ENCODE measurements at places on chromosomes 12 and 14.

DNA sequence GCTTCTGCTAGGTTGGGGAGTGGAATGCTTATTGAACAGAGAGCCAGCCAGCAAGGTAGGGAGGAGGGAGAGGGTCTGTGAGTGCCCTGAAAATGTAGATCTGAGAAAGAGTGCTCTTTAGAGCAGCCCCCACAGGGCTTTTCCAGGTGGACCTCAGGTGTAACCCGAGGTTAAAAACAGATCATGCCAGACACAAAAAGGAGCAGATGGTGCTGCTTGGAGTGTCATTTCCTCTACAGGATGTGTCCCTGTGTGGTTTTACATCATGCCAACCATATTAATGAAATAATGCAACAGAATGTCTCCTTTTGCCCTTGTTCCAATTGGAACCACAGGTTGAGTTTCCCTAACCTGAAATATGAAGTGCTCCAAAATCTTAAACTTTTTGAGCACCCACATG, 6.4 kb downstream of the SUSD6 start:
- no peak for DNase-seq

DNA sequence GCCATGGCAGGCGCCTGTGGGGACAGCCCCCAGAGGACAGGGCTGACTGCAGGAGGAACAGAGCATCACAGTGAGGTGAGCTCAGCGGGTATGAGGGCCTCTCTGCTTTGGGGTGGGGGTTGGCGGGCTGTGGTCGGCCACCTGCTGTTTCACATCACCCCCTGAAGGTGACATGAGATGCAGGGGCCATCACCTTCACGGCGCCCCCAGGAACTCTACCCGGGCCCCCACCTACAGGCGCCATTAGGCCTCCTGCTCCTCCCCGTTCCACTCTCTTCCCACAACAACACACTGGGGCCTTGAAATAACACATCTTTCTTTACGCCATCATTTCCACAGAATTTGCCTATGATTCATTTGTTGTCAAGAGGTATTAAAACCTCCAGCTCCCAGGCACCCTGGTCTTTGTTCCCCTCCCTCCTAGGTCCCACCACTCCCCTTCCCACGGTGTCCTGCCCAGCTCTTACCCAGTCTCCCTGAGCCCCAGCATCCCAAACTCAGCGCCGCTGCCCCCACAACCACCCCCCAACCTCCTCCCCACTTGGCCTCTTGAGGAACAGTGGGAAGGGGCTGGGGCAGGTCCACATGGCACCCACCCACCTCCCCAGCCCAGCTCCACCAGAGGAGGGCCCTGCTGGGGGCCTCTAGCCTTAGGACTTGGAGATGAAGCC, 12.7 kb upstream of the HDAC7 start:
- DNase-seq = peak; percentile 39

GRCh38 chr14:67426983-67427606, 15.1 kb upstream of the PLEK2 start:
- peak; percentile 49 for DNase-seq

DNA sequence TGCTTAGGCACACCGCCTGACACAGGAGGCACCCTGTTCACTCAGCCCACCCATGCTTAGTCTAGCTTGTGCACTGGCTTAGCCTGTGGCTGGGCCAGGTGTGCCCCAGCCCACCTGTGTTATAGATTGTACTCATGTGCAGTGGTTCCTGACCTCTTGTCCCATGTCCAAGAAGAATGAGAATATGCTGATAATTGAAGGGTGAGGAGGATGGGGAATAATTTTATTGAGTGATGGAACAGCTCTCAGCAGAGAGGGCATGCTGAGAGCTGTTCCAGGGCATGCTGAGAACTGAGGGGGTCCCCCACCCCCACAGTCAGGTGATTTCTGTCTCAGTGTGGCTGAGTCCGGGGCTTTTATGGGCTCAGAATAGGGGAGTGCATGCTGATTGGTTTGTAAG, 395.9 kb downstream of the FUT8 start:
- no peak for DNase-seq

DNA sequence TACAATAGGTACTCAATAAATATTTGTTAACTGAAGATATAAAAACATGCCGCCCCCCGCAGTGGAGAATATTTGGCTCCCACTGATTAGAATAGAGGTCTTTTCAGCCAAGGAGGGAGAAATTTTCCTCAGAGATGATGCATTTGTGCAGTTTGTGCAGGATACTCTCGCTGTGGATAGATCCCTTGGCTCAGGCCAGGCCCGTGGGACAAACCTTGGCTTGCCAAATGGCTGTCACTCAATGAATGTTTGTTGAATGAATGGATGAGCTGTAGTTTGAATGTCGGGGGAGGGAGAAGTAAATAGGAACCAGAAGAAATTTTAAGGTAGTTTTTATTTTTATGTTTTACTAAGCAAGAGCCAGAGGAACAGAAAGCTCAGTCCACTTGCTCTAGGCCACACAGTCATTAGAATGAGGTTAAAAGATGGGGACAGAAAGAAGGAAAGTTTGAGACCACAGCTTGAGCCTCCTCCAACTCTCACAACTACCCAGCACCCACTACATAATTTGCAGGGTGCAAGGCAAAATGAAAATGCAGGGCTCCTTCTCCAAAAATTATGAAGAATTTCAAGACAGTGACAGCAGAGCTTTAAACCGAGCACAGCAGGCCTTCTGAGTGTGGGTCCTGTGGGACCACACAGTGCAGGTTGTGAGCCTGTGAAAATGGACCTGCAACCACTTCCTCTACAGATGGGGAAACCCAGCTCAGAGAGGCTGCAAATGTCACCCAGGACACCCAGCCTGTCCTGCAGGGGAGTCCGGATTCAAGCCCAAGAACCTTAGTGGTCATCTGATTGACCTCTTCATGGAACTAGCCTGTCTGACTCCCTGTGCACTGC, 51.4 kb downstream of the WSCD2 start:
- no peak for DNase-seq

DNA sequence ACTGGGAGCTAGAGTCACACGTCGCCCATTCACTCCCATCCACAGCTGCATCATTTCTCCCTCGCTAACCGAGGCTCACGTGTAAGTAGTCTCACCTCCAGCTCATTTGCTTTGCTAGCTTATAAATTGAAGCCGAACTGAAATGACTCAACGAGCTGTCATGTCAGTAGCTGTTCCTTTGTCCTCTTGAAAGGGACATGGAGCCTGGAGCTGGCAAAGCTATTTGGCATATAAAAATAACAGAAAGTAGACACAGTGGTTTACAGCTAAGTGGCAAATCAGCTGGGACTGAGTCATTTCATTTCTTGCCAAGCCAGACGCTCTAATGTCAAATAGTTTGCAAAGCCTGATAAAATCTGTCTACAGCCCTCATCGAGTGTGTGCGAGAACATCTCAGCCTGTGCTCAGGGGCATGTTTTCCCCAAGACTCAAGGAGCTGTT, 114.4 kb upstream of the TMEM233 start:
- DNase-seq = no peak

- DNase-seq = no peak
These were observed 1453.5 kb downstream of the AACS start for GRCh38 chr12:126518596-126519200.

GRCh38 chr12:113634474-113634873, 162.8 kb upstream of the LHX5 start:
- no peak for DNase-seq

DNA sequence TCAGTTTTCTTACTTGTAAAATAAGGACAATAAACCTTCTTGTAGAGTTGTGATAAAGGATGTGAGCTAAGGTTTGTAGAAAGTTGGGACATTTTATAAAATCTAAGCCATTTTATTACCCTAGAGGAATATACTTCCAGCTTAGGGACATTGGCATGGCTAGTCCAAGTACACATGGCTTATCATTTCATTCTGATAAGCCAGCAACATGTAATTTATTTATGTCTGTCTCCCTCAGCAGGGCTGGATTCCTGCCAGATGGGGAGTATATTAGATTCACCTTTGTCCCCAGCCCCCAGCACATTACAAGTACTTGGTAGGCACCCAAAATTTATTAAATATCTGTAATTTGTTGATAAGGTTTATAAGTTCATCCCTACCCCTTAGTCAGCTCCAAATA, 6.3 kb upstream of the ATG14 start:
- DNase-seq = no peak

DNA sequence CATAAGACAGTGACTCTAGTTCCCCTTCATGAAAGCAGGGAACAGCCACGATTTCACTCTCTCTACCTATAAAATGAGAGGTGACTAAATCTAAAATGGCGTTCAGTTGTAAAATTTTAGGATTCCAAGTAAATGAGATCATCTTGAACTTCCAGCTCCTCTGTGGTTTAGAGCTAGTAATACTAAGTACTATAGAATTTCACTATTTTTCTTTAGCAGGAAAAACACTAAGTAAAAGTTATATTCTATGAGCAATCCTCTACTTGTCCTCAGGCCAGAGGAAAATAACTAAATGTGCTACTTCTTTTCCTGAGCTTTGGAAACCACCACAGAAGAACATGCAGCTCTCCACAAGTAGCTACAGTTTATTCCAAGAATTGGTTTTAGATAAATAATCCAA, 55.6 kb downstream of the NIN start:
- DNase-seq = no peak

DNA sequence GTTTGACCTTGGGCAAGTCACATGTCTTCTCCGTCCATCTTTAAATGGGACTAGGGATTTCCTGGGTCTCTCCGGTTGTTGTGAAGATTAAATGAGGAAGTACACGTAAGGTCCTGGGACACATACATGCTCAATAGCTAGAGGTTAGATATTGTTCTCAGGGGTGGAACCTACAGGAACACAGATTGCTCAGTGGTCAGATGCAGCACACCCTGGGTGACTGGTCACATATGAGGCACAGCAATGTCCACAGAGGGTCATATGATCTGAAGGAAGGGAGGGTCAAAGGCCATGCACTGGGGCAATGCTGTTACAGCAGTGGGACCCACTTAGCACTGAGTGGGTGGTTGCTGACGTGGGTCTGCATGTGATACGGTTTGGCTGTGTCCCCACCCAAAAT, 11.4 kb upstream of the SLC8B1 start:
- no peak for DNase-seq

All from activated CD4-positive, CD25-positive, alpha-beta regulatory T cell (primary cell).